ENCODE measurements at places on chromosomes 1 and 21.

- DNase-seq: no peak
Observed at GRCh38 chr1:225808136-225808535, 1.8 kb upstream of the EPHX1 start.

- no peak for DNase-seq
Observed at GRCh38 chr1:157551694-157552693, at the start of gene FCRL5. Gene FCRL5, minus strand, starts transcription at chr1:157552515. Its CDS starts 153 bp downstream, at chr1:157552362.

GRCh38 chr21:8993284-8993942, 1528.0 kb upstream of the TPTE start:
- no peak for DNase-seq

- DNase-seq: no peak
Observed at GRCh38 chr1:213060836-213061235, 9.8 kb downstream of the RPS6KC1 start.

DNA sequence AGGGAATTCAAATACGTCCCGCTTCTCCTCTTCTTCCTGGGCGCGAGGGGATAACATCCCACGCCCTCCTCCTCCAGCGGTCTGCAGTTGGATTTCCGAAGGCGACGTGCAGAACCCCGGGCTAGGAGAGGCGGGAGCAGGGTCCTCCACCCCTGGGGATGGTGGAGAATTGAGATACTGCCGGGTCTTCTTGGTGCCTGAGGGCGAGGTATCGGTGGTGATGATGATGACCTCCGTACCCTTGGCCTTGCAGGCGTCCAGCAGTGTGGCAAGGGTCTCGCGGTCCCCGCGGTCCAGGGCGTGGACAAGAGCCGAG, 3.2 kb upstream of the LIX1L start:
- DNase-seq: no peak

DNA sequence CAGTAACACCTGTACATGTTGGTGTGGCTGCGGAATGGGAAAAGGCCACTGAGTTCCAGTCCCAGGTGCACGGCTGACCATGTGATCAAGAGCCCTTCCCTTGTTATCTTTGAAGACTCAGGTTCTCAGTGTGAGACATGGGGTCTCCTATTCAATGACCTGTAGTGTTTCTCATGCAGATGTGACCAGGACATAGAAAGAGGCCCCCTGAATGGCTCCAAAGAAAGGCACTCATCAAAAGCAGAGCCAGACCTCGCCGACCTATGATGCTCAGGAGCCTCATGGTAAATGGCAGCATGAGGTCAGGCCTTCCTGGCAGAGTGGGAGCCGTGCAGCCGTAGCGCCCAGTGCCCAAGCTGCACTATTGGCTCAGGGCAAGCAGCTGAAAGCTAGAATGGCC, 42.3 kb upstream of the HAO2 start:
- DNase-seq: no peak

GRCh38 chr1:7783178-7783711, 846 bp upstream of the PER3 start:
- peak; percentile 41 for DNase-seq

DNA sequence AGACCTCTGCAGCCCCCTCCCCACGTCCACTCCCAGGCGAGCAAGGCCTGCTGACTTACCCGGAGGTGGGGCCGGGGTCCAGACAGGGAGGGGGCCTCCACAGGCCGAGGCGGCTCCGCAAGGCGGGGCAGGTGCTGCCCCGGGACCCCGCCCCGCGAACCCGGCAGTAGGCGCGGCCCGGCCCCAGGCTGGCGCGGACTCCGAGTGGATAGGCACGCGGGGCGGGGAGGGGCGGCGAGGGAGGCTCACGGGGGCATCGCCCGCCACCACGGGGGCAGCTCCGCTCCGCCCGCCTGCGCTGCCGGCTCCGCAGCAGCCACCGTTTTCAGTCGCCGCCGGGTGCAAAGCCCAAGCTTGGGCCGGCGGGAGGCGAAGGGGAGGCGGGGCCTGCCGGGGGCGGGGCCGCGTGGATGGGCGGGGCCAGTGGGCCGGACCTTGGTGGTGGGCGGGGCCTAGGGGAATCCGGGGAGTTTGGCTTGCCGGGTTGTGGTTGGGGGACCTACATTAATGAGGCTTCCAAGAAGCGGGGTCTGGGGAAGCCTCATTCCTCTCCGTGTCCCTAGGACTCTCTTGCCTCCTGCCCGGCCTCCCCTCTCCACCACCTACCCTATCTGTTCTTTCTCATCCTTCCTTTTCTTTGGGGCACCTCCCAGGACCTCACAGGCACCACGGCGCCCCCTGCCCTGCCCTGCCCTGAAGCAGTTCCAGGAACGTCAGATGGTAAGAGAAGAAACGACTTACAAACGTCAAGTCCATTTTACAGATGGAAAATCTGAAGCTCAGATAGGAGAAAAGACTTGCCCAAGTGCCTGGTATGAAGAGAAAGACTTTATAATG, at the start of gene RIMS3:
RIMS3 (minus strand) TSS at position 348 of the 837 bp plus-strand sequence. CDS start 23,757 bp downstream, outside the sequence.
- DNase-seq: peak; percentile 86

- DNase-seq: no peak
Observed at GRCh38 chr21:38287476-38287875, 30.7 kb downstream of the KCNJ15 start.

DNA sequence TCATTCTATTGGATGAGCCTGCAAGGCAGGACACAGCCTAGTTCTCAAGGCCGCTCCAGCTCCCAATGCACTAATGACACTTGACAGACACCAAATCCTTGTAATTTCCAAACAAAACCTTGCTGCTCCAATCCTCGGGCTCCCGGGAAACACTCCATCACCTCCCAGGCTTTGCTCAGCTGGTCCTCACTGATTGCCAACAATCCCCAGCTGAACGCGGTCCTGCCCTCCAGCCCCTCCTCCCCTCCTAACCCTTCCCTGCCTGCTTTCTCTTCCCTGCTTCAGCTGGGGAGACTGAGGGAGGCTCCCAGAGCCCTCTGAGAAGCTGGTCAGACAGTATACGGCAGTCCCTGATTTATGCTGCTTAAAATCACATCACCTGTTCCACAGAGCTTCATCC, 114.4 kb upstream of the TNR start:
- DNase-seq: no peak

DNA sequence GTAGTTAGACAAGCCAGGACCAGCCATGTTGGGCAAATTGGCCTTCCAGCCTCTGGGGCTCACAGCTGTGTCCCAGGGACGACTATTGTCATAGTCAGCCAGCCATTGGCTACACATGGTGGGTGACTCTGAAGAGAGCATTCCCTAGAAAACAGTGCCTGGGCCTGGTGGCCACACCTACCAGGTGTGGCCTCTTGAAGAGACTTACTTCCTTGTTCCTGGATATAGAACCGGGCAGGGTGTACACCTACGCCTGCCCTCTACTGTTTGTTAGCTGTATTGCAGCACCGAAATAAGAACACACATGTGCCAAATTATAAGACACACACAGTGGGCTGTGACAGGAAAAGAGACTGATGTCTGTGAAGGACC, 134.6 kb upstream of the ARHGEF16 start:
- DNase-seq: peak; percentile 43

DNA sequence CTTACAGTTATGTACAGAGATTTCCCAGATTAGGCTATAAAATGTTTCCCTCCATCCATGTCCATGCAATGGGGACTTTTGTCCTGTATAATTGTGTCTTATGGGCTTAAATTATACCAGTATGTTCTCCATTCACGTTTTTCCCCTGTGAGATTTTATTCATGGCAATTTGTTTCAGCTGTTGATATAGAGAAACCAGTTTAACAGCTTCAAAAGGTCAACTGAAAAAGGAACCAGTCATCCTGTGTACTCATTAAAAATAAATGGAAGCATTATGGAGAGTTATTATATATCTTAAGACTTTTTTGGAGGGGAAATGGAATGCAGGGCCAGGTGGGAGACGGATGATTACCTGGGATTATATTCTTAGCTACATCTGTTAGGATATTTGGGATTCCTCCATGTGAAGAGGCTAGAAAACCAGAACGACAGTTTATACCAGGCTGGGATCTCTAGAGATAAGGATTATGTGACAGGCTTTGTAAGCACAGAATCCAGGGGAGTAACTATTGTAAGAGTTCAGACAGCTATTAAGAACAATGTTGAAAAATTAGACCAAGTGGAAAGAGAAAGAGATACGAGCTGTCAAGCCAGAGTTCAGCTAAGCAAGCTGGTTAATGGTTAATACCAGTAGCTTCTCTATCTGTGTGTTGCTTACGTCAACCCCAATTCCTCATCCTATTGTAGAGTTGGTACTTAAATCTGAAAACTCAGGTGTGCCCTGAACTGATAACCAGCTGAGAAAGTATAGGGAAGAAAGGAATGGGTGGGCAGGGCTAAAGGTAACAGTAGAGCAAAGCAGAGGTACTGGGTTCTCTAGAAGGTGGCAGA, 12.4 kb upstream of the ZNF697 start:
- DNase-seq: no peak

GRCh38 chr1:177585302-177586220, 384.3 kb downstream of the SEC16B start:
- DNase-seq: no peak

DNA sequence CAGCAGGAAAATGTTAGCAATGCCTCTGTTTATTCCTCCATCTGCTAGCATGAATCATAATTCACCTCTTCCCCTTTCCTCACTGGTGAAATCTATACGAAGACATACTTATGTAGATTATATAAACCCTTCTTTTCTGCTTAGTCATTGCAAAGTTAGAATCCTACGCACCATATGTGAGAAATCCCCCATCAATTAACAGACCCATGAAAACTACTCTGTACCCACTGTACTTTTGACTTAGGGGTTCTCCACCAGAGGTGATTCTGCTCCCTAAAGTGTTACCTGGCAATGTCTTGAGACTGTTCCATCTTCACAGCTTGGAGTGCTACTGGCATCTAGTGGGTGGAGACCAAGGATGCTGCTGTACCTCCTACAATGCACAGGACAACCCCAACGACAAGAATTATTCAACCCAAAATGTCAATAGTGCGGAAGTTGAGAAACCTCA, 49.6 kb upstream of the KCTD3 start:
- no peak for DNase-seq

GRCh38 chr1:107692580-107693345, 272.2 kb downstream of the VAV3 start:
- no peak for DNase-seq

- DNase-seq: no peak
Observed at GRCh38 chr1:198228925-198229324, 72.1 kb downstream of the NEK7 start.

DNA sequence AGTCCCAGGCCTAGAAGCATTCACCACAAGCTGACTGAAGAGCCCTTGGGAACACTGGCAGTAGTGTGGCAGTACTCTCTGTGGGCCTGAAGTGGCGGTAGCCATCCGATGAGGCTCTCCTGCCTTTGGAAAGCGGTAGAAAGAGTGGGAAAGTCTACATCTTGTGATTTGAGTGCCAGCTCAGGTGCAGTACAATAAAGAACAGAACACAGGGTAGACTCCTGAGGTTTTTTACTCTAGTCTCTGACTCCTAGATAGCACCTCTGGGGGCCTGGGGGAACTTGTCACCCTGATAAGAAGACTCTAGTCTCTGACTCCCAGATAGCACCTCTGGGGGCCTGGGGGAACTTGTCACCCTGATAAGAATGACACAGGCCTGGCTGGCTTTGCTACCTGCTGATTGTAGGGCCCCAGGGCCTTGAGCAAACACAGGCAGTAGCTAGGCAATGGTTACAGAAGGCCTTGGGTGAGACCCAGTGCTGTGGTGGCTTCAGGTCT, 18.0 kb upstream of the IL20 start:
- no peak for DNase-seq

GRCh38 chr1:157542676-157543075, 9.6 kb downstream of the FCRL5 start:
- DNase-seq: no peak

GRCh38 chr1:115826628-115827027, 14.3 kb downstream of the NHLH2 start:
- no peak for DNase-seq

GRCh38 chr1:248416226-248416625, 13.4 kb downstream of the OR2T1 start:
- DNase-seq: no peak

GRCh38 chr21:15301014-15301413, 236.2 kb upstream of the NRIP1 start:
- no peak for DNase-seq

- peak; percentile 56 for DNase-seq
Observed at GRCh38 chr1:228487336-228488124, at the start of gene RNF187. Gene RNF187, plus strand, starts transcription at chr1:228487382.

GRCh38 chr1:34763142-34763781, 3.7 kb downstream of the GJB4 start:
- no peak for DNase-seq

DNA sequence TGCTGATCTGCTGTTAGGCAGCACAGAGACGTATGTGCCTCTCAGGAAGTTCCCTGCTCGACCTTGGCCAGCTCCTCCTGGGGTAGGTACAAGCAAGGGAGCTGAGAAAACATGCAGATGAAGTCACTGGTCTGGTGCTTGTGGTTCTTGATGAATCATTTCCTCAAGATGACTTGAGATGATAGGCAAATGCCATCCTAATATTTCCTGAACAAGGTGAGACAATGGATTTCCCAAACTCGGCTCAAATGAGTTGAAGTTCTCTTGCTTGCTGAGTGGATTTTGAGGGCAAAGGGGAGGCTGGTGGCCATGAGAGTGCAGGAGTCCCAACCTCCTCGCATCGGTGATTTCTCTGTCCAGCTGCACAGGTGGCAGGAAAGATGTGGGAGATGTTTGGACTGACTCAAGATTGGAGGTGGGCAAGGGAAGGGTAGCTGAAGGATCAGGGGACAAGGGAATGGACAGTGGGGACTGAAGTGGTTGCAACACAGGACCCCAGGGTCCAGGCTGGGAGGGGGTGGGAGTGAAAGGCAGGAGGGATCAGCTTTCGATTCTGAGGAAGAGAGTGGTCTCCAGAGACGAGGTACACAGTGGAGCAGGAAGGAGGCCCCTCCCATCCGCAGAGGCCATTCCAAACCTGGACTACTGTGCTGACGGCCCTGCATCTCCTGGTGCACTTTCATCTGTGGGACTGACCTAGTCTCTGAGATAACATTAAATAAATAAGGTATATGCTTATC, 63.9 kb downstream of the CAPN2 start:
- DNase-seq: peak; percentile 39

GRCh38 chr21:42285569-42286245, 29.5 kb downstream of the TFF3 start:
- DNase-seq: no peak

GRCh38 chr1:112762541-112763500, 47.7 kb upstream of the PPM1J start:
- no peak for DNase-seq

- no peak for DNase-seq
Observed at GRCh38 chr1:83909687-83910086, 89.2 kb downstream of the TTLL7 start.
